ENCODE measurements at places on chromosomes 6 and 20.

- DNase-seq, result no peak
These were observed 38.2 kb downstream of the PYGB start for GRCh38 chr20:25285856-25286798.

- DNase-seq, result no peak
These were observed 2.8 kb upstream of the ZSWIM1 start for GRCh38 chr20:45878076-45878761.

DNA sequence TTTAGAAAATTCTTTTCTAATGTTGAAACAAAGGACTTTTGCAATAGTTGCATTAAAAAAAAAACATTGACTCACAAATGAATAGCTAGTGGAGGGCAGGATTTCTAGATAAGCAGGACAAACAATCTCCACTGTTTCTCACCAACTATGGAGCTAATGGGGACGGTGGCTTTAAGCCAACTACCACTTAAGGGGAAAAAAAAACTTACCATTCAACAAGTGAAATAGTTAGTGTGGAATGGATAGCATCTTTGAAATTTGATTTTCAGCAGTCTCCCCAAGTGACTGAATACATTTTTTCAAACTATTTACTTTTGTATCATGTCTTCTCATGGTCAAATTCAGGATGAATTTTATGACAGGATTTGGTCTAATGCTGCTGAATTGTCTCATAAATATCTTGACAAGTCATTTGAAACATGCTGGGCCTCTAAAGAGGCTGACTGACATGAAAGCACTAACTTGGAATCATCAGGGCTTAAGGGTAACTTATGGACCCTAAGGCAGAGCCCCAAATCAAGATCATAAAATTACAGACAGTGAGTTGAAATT, 100.5 kb downstream of the EYA4 start:
- no peak for DNase-seq

- peak; percentile 46 for DNase-seq
These were observed 9.6 kb upstream of the SF3B5 start for GRCh38 chr6:144104898-144105487.

DNA sequence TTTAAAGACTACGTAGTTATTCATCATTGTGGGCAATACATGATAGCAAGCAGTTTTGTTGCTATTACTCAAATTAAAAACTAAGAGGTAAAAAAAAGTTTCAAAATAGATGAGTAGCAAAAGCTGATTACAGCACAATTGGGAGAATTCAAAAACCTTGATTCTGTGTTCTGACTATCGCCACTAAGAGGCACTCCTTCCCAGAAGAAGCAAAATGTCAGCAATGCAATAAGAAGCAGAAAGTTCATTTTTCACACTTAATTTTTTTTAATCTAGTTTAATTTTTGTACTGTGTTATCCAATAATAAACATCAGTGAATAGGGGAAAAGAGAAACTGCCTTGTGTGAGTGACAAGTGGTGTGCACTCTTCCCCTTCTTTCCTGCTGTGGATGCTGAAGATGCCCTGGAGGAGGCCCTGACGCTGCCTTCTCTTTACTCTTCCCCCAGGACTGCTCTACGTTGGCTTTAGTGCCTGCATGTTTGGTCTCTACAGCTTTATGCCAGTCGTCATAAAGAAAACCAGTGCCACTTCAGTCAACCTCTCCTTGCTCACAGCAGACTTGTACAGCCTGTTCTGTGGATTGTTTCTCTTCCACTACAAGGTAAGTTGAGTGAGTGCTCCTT, 263.2 kb upstream of the PLN start:
- DNase-seq, result no peak

GRCh38 chr6:108001696-108002231, 43.8 kb upstream of the SEC63 start:
- no peak for DNase-seq

DNA sequence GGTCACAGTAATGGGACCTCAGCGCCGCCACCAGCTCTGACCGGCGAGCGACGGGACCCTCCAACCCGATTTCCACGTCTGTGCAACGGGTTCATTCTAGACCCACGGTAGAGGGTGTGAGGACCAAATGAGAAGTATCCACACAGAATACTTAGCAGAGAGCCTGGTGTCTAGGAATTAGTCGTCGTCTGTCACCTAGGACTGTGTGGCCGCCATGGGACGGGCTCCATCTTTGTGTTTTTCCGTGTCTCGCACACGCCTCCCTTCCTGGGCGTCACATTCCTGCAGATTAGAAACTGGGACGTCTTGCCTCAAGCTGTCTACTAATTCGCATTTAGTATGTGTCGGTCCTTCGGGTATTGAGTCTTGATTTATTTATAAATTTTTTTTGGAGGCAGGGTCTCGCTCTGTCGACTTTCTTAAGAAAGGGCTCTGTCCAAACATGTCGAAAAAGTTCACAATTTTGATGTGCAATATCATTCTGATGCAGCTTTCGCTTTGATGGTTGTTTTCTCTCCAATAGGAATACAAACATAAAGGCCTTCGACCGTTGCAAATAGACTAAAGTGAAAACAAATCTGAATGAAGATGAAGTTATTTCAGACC, 563 bp downstream of the MGME1 start:
- DNase-seq, result no peak

- peak; percentile 99 for DNase-seq
These were observed 165.6 kb downstream of the KCNQ5 start for GRCh38 chr6:72787391-72788031.

GRCh38 chr6:156698239-156699016, 78.8 kb upstream of the ARID1B start:
- no peak for DNase-seq

DNA sequence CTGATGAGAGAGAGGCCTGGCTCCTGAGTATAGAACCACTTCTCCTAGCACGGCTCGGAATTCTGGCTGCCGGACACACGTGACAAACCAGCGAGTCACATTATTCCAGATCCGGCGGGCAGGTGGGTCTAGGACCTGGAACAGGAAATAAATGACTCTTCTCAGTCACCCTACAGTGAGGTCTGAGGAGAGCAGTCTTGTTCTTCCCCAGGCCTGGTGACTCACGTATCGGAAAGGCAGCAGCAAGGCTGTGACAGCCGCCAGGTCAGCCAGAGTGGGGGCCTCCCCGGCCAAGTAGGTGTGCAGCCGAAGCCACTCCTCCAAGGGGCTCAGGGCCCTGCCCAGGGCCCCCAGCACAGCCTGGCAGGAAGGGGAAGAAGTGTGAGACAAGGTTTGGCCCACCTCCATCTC, 2.8 kb downstream of the VARS1 start:
- DNase-seq, result no peak

DNA sequence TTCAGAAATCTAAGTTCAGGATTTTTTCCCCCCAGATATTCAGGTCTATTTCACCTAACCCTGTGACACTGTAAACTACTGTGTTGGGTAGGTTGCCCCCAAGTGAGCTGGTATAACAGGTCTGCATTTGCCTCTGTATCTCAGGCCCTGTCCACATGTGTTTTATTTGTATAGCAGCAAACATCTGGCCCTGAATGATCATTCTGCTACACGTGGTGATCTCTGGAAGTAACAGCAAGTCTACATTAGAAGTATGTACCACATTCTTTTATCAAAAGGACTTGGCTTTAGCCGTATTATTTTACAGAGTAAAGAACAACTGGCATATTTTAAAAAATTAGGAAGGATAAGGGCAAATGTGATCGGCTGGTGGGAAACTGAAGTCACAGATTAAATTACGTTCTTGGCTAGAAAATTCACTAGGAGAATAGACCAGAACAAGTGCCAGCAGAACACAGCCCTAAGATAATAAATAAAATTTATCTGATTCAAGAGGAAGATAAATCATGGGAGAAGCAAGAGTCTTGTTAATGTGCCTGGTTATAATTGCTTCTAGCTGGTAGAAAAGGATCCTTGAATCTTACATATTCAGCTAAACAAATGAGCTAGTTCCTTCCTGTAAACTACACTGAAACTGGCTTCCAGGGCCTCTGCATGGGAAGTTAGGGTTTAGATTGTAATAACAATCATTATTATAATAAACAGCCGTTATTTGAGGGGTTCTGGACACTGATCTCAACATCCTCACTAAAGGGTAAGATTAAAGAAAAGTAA, 192.1 kb downstream of the SAMD5 start:
- DNase-seq, result no peak

DNA sequence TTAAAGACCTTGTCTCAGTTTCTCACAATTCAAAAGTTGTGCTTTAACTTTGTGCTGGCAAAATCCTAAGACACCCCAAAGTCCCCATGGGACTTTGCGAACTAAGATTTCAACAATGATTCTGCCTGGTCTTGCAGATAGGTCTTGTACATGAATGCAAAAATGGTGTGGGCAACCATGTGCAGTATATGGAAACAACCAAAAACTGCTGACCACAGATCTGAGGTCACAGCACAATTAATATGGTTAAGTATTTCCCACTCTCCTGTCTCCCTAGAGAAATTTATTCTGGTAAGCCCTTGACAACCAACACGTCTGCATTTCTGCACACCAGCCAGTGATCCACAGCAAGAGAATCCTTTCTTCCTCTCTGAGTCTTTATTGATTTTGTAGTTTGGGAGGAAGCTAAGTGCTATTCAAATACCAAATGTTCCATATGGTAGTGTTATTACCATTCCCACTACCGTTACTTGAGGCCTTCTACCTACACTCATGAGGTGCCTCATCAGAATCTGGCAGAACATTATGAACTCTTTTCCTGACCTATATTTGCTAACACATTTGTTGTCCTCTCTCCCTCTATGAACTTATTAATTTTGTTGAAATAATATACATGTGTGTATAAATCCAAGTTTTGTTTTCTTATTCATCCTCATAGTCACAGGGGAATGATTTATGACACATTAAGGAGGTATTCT, 178.7 kb downstream of the ATXN1 start:
- DNase-seq, result no peak

- DNase-seq, result no peak
These were observed 375 bp upstream of the TMEM14C start for GRCh38 chr6:10722570-10722819.

GRCh38 chr6:104940238-104940892, 16.5 kb upstream of the LIN28B start:
- no peak for DNase-seq

GRCh38 chr20:49676581-49677291, 36.9 kb downstream of the B4GALT5 start:
- no peak for DNase-seq

- no peak for DNase-seq
These were observed 6.1 kb downstream of the RAMACL start for GRCh38 chr6:166580076-166581050.

DNA sequence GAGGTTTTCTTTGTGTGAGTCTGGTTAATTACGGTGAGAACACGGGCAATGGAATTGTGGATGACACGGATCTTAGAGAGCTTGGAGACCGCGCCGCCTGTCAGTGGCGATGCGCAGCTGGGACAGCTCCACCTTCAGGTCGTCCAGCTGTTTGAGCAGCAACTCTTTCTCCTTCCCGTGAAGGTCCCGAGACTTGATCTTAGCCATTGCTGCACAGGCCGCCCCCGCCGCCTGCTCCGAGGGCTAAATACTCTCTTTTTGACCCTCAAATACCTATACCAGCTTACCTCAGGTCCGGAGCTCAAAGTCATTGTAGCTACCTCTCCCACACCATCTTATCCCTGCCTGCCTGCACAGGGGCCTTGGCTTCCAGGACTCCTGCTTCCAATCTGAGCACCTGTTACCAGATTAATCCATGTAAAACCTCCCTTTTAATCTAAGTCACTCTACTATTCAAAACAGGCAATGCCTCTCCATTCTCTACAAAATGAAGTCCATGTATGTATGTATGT, 100.2 kb downstream of the PREP start:
- DNase-seq, result no peak

DNA sequence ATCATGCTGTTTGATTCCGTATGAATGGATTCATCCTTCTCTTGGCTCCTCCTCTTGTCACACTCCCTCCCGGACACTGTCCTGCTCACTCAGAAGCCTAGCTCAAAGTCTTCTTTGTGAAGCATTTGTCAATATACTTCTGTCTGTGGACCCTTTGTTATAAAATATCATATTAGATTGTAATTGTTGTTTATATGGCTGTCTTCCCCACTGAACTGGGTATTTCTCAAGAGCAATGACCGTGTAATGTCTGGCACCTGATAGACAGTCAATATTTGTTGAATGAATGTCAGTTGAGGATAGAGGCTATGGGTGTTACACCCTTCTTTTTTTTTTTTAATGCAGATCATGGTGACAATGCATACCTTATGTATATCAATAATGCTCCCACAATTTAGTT, 335.3 kb downstream of the SOX4 start:
- no peak for DNase-seq

All from AG09319 (cell line).